ENCODE measurements at places on chromosomes 6 and 20. TPM values are rescaled to one million over a fixed set of nuclear protein-coding genes. Genes with fewer than 3 reads are reported as not detected.

The BEND6 gene
- polyA plus RNA-seq: 0.10 TPM

The TEAD3 gene
- 16.5 TPM for polyA plus RNA-seq

The PAQR8 gene
- polyA plus RNA-seq: 50.7 TPM

The BTBD3 gene
- polyA plus RNA-seq: 35.2 TPM

The GJA10 gene
- polyA plus RNA-seq: not detected

DNA sequence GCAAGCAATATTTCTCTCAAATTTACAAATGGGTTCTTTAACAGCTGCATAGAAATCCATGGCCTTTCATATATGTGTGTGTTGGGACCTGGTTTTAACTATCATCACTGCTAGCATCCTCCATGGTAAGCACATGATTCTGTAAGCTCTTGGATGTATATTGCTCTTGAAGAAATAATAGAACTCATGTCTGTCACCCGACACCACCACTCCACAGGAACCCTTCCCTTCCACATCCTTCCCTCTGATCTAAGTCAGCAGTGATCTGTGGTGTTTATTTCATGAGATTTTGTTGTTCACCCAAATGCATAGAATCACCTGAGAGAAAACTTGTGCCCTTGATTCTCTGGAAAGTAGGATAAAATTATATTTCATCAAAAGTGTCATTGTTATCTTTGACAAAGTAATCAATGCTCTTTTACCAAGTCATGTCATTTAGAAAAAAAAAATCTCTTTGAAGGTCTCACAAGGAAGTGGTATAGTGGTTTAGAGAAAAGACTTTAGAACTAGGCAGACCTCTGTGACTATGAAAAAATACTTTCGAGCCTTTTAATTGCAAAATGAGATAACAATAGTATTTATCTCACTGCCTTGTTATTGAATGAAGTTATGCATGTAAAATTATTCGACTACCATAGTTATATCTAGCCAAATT, 649.8 kb upstream of the SLC35B3 start:
- no peak for DNase-seq
- no peaks in the 10 kb centered on the region for H3K27me3 ChIP-seq

All from HepG2 (cell line).